ENCODE measurements at places on chromosomes 3 and 15. TPM values are rescaled to one million over a fixed set of nuclear protein-coding genes. Genes with fewer than 3 reads are reported as not detected.

DNA sequence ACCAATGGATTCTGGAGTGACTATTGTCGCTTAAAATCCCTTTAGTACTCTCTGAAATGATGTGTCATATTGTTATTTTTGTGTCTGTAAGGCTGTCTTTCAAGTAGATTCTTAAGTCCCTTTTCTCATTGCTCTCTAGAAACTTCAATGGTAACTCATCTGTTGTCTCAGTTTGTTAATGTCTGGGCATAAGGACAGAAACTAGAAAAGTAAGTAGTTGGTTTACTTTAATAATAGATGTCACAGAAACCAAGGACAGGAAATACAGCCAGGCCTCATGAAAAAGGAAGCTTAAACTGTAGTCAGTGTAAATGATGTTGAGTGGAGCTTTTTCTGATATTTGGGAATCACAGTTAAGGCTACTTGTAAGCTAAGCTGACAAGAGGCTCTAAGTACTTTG is 730.2 kb upstream of the DPPA4 start:
- H3K27me3 ChIP-seq, result no peaks in the 10 kb centered on the region
- H3K36me3 ChIP-seq, result no peaks in the 10 kb centered on the region
- no peak for DNase-seq
- no peak overlapping the region for H3K27ac ChIP-seq
- H3K4me1 ChIP-seq, result no peaks in the 10 kb centered on the region

PLXNB1 gene
- total RNA-seq, result 131 TPM

DNA sequence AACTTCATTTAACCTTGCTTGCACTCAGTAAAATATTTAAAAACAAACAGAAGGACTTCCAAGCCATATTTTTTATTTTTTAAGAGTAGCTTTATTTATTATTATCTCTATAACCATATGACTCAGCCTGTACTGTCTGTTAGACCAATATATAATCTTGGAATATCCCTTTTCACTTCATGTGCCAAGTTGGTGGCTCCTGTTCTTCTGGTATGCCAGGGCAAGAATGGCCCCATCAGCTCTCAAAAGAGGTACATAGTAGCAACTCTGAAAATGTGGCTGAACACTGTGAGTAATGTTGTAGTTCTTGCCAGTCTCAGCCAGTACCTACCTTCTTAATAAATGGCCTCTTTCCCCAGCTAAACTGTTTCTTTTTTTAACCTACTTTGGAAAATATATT is 257.0 kb upstream of the UBE2E1 start:
- no peak overlapping the region for H3K27ac ChIP-seq
- no peaks in the 10 kb centered on the region for H3K4me1 ChIP-seq
- H3K4me3 ChIP-seq, result no peak overlapping the region
- no peaks in the 10 kb centered on the region for H3K27me3 ChIP-seq
- no peaks in the 10 kb centered on the region for H3K36me3 ChIP-seq
- no peak for DNase-seq

GRCh38 chr3:38163117-38163840 is 2.1 kb upstream of the OXSR1 start:
- H3K27ac ChIP-seq, result no peak overlapping the region
- H3K36me3 ChIP-seq, result no peaks in the 10 kb centered on the region
- DNase-seq, result no peak

SLC28A2 gene
- total RNA-seq, result 21.6 TPM

GRCh38 chr3:129238945-129239705 is 10.3 kb upstream of the COPG1 start:
- no peak for DNase-seq
- H3K27ac ChIP-seq, result no peak overlapping the region
- H3K4me3 ChIP-seq, result no peak overlapping the region
- H3K4me1 ChIP-seq, result no peaks in the 10 kb centered on the region
- no peaks in the 10 kb centered on the region for H3K27me3 ChIP-seq
- no peaks in the 10 kb centered on the region for H3K36me3 ChIP-seq

DNA sequence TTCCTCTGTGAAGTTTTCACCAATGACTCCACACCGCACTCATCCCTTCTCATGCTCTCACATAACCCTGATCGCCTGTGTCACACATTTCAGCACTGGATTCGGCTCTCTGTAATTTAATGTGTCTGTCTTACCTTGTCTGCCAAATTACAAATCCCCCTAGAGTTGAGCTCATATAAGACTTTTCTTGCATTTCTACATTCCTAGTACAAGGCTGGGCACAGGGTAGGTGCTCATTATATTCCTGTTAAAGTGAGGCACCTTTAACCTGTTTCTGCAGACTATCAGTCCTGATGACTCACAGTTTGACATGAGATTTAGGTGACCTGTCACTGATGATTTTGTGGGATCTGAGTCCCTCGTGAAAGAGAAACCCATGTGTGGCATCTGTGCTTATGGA is 22.6 kb downstream of the TGM5 start:
- no peaks in the 10 kb centered on the region for H3K4me1 ChIP-seq
- no peak overlapping the region for H3K4me3 ChIP-seq
- no peak for DNase-seq
- H3K27me3 ChIP-seq, result no peaks in the 10 kb centered on the region

PTH1R gene
- total RNA-seq, result 0.86 TPM

GRCh38 chr15:79130535-79131130 is 40.1 kb upstream of the RASGRF1 start:
- no peak overlapping the region for H3K27ac ChIP-seq
- H3K4me1 ChIP-seq, result no peaks in the 10 kb centered on the region
- H3K27me3 ChIP-seq, result no peaks in the 10 kb centered on the region
- H3K36me3 ChIP-seq, result no peaks in the 10 kb centered on the region

DNA sequence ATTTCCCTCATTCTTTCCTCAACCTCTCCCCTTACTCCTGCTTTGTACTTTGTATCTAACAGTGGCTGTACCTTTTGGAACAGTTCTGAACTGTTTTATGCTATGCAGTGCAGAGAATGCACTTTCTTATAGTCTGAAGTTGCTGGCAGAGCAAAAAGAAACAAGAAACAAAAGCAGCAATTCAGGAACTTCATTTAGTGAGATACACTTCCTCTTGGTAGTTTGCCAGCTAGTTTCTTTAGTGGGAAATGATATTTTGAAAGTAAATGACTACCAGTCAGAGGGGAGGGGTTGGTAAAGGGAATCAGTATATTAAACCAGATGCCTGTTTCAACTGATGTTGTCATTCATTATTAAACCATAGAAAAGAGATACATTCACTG is 55.0 kb upstream of the CHD2 start:
- H3K4me3 ChIP-seq, result no peak overlapping the region
- no peaks in the 10 kb centered on the region for H3K27me3 ChIP-seq
- H3K36me3 ChIP-seq, result no peaks in the 10 kb centered on the region
- peaks cover 3% of the 10 kb centered on the region for H3K4me1 ChIP-seq

SI gene
- total RNA-seq, result 42.4 TPM

GRCh38 chr3:14305324-14305723 is 97.1 kb upstream of the SLC6A6 start:
- no peak for DNase-seq
- no peaks in the 10 kb centered on the region for H3K4me1 ChIP-seq
- H3K36me3 ChIP-seq, result no peaks in the 10 kb centered on the region
- no peaks in the 10 kb centered on the region for H3K27me3 ChIP-seq

- peak overlapping the region; percentile 3 for H3K27ac ChIP-seq
- H3K4me3 ChIP-seq, result no peak overlapping the region
- H3K36me3 ChIP-seq, result no peaks in the 10 kb centered on the region
- H3K4me1 ChIP-seq, result peaks cover 6% of the 10 kb centered on the region
- no peaks in the 10 kb centered on the region for H3K27me3 ChIP-seq
- DNase-seq, result no peak
These were observed 43.6 kb downstream of the TBC1D2B start for GRCh38 chr15:78033864-78034263.

GRCh38 chr3:126034481-126035361 is 49.2 kb downstream of the SLC41A3 start:
- no peaks in the 10 kb centered on the region for H3K4me1 ChIP-seq
- H3K27ac ChIP-seq, result no peak overlapping the region
- peak; percentile 2 for DNase-seq
- H3K36me3 ChIP-seq, result no peaks in the 10 kb centered on the region

DNA sequence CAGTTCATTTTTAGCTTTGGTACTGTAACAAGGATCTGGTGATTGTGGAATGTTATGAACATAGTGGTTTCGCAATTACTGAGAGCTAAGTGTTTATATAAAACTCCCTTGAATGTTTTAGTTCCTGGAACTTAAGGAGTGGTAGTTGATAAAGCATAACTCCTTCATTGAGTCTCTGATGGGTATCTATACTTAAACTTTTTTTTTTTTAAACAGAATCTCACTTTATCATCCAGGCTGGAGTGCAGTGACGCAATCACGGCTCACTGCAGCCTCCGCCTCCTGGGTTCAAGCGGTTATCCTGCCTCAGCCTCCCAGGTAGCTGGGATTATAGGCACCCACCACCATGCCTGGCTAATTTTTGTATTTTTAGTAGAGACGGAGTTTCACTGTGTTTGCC is 11.3 kb downstream of the PRKCI start:
- H3K4me3 ChIP-seq, result no peak overlapping the region
- H3K36me3 ChIP-seq, result no peaks in the 10 kb centered on the region
- peak; percentile 48 for DNase-seq
- H3K27ac ChIP-seq, result peak overlapping the region; percentile 63

DNA sequence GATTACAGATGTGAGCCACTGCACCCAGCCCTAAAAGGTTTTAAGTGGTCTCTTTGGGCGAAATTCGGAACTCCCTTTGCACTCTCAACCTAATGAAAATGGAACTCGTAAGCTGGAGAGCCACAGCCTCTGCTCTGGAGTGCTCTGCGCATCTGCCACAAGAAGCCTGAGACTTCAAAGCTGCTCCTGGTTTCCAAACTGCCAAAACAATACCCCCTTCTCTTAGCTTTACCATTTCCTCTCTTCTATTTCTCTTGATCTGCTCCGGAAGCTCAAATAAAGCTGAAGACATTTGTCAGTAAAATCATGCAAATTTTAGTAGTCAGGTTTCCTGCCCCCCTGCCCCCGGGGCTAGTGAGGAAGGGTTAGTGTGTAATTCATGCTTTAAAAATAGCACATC is 312.7 kb downstream of the MFSD1 start:
- H3K27ac ChIP-seq, result no peak overlapping the region
- no peak for DNase-seq
- H3K27me3 ChIP-seq, result no peaks in the 10 kb centered on the region
- H3K4me1 ChIP-seq, result no peaks in the 10 kb centered on the region

- no peaks in the 10 kb centered on the region for H3K27me3 ChIP-seq
- no peak overlapping the region for H3K4me3 ChIP-seq
- no peak overlapping the region for H3K27ac ChIP-seq
- DNase-seq, result no peak
- no peaks in the 10 kb centered on the region for H3K4me1 ChIP-seq
These were observed 21.7 kb upstream of the ABHD10 start for GRCh38 chr3:111956995-111957734.

IREB2 gene
- total RNA-seq, result 52.4 TPM

GRCh38 chr15:37873336-37873735 is 61.1 kb upstream of the TMCO5A start:
- H3K4me1 ChIP-seq, result no peaks in the 10 kb centered on the region
- DNase-seq, result no peak
- no peak overlapping the region for H3K27ac ChIP-seq
- no peaks in the 10 kb centered on the region for H3K27me3 ChIP-seq

ZNF502 gene
- total RNA-seq, result 3.3 TPM
